ENCODE measurements at places on chromosomes 6 and 20.

DNA sequence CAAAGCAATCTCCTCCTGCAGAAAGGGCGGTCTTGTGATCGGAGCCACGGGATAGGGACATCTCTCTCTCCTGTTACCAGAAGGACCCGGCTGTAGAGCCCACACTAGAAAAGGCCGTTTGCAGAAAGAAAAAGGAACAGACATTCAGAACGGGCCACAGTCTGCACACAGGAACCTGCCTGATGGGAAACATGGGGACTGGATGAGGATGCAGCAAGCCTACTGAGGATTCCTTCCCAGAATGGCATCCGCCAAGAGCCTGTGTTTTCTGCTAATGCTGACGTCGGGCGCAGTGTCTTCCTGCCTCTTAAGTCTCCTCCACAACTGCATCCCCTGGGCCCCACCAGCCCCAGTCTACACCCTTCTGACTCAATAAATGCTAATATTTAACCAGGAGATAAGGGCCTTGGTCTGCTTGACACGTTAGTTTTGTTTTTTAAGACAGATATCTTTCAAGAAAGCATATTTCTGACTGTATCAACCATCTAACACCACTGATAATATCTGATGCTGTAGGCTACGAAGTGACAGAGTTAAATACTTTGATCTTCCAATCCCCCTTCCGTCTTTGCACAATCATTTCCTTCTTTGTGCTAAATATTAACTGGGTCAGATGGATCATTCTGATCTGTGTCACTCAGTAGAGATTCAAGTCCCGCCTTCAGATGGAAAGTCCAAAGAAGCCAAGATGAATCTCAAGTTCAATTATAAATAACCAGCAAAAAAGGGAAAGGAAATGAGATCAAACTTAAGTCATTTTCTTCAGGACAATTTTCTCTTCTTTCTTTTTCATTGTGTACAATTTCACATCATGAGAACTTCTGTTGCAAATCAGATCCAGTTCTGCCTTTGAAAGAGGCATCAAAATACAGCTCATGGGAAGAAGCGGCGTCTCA is 20.7 kb downstream of the FAM50B start:
- DNase-seq, result no peak

DNA sequence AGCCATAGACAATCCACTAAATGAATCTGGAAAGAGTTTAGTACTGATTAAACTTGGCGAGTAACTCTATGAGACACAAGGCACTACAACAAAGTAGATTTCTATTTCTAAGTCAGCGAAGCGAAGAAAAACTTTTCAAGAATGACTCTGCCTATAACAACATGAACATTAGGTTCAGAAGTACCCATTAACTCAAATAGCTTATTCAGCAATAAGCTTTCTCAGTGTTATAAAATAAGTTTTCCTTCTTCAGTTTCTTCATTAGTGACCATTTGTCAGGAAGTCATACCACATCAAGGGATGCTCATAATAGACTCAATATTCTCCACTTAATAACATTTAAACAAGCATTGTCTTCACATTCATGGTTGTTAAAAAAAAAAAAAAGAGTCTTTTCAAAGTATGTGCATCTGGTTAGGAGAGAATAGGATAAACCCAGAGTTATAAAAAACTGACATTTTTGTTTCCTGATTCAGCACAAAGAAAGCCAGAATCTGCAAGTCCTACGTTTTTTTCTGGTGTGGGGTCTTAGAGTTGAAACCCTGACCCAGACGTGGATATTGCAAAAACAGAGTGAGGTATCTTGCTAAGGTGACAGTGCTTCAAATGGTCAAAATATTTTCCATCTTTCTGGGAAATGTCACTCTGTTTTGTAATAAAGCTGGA is 148.2 kb upstream of the PREP start:
- no peak for DNase-seq

DNA sequence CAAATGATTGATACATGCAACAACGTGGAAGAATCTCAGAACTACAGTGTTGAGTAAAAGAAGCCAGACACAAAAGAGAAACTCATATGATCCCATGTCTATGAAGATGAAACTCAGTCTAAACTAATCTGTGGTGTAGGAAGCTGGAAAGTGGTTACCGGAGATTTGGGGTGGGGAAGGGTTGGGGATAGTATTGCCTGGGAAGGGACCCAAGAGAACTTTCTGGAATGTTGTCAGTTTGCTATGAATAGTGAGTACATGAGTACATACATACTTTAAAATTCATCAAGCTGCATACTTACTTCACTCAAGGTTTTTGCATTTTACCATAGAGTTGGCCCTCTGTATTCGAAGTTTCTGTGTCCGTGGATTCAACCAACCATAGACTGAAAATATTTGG is 106.0 kb downstream of the SAMD5 start:
- no peak for DNase-seq

- no peak for DNase-seq
Observed at GRCh38 chr6:149012040-149012545, 265.3 kb downstream of the UST start.

- DNase-seq, result no peak
Observed at GRCh38 chr20:22560817-22561216, 23.6 kb downstream of the FOXA2 start.

DNA sequence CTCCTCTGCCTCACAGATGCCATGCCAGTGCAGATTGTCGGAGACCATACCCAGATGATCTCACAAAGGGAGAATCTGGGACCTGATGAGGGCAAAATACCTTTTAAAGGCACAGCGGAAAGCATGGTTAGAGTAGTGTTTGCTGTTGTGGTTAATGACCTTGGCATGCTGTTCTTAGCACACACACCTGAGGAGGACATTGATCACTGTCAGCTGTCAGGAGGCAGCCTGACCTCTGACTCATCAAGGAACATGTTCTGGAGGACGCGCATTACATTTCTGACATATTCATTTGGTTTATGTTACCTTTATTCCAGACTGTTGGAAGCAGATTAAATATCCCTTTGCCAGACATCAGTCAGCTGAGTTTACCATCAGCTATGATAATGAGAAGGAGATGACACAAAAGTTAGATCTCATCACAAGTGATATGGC is 57.1 kb downstream of the GOPC start:
- DNase-seq, result no peak

DNA sequence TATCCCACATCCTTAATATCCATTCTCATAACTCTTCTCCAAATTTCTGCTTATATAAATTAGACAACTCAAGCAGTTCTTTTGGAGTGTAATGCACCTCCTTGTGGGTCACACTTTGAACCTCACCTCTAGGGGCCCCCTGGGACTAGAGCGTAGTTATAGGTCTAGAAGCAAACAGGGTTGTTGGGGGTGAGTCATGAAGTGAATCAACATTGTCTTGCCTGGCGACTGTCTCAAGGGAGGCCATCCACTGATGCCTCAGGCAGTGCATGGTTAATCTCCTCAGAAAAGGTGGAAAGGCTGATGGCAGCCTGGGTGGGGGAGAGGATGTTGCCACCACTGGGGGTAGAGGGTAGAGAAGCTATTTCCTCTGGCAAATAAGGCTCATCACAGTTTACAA is 129.1 kb downstream of the TNFRSF21 start:
- DNase-seq, result no peak
